ENCODE measurements at places on chromosomes 2 and 18. TPM values are rescaled to one million over a fixed set of nuclear protein-coding genes. Genes with fewer than 3 reads are reported as not detected.

DNA sequence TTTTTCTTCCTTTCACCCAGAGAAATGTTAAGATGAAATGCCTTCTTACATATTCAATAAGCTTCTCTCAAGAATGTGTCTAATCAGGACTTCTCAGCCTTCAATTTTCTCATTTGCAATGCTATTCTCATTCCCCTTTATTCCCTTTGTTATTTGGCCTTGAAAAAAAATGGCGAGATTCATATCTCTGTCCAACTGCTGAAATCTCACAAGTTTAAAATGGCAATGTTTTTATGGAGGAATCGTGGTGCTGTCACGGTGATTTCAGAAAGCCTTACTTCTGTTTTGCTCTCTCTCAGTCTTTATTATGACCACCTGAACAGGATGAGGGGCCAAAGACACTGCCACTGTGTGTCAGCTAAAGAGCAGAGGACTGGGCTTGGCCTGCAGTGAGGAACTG lies 928.5 kb downstream of the DCC start:
- no peak for DNase-seq

GRCh38 chr2:226884166-226884565 lies 48.3 kb downstream of the RHBDD1 start:
- DNase-seq = no peak

GRCh38 chr2:241037498-241037897 lies 39.1 kb downstream of the SNED1 start:
- no peak for DNase-seq

The RGPD3 gene
- 1.1 TPM for total RNA-seq

The CIB4 gene
- not detected for total RNA-seq
